Urinary bladder (tissue), 4 donors: ENCODE measurements at places on chromosomes 7 and 10. TPM values are rescaled to one million over a fixed set of nuclear protein-coding genes. Genes with fewer than 3 reads are reported as not detected.

Gene IQUB
- 1.5 TPM for total RNA-seq

Gene RBM20
- total RNA-seq = 2.3 TPM

Gene MYOZ1
- total RNA-seq = 11.5 TPM

DNA sequence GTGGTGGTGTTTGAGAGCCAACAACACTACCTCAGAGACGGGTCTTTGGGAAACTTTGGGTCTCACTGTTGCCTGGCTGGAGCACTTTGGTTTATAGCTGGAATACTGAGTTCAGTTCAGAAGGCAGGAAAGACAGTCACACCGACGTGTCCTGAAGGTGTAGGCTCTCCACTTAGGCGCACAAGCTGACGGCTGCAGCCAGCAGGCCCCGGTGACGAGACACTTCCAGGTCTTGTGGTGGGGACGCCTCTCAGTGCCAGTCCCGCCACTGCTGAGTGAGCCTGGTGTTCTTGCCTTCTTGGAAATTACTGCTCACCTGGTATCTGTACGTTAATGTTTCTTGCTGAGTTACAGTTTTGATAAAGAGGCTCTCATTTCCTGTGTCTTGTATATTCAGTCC, 74.0 kb downstream of the WDR37 start:
- no peak for DNase-seq

DNA sequence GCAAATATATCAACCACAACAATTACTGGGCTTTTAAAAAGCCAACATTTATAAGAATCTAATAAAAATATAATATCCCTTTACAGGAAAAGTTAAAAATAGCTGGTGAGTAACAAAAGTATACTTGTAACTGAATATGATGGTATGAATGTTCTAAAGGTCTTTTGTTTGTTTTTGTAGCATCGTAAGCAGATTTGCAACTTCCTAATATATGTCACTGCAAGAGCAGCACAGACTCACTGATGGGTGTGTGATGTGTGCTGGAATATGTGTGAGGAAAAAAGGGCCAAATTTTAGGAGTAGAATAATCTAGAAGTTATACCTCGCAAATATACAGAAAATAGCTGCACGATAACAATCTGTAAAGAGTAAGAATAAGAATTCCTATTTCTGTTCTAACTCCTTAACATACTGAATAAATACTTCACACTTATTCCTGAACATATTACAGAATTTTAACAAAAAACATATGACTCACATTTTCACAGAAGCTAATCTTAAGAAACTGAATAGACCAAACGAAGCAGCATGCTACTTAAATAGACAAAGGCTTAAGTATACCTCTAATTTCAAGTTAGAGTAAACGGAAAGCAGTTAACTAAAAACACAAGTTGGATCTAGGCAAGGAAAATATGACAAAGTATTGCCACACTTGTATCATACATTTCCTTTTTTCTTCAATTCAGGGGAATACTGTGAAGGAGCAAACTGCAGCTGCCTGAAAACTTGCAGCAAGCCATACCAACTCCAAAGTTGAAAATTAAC, 9.6 kb downstream of the ETV1 start:
- no peak for DNase-seq
